ENCODE measurements at places on chromosomes 3 and 15.

DNA sequence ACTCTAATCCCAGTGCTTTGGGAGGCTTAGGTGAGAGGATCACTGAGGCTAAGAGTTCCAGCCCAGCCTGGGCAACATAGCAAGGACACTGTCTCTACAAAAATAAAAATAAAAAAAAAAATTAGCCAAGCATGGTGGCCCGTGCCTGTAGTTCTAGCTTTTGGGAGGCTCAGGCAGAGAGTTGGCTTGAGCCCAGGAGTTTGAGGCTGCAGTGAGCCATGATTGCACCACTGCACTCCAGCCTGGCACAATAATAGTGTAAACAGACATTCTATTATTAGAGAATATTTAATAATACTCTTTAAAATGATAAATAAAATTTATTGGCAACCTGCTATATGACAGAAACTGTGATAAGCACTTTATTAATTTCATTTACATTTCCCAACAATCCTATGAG is 908.9 kb downstream of the TUSC7 start:
- no peak for DNase-seq

GRCh38 chr3:140726066-140726465 is 48.2 kb downstream of the TRIM42 start:
- DNase-seq, result no peak

GRCh38 chr3:112654492-112654891 is 13.5 kb upstream of the CCDC80 start:
- no peak for DNase-seq

DNA sequence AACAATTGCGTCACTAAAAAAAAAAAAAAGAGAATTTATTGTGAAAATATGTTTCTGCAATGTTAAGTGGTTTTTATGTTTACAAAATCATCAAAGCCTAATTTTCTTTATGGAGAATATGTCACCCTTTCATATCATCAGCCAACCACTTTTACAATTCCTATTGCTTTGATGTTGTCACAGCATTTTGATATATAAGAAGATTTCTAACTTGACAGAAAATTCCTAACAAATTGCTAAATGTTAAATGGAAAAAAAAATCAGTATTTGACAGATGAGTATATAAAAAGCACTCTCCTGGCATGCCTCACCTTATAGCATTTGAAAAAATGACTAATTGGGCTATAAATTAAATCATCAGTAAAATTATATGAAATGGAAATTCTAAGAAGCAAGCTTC is 1457.3 kb upstream of the ALCAM start:
- DNase-seq, result no peak

- no peak for DNase-seq
Measured at GRCh38 chr3:71688121-71688520, 37.1 kb downstream of the EIF4E3 start.

Data from OCI-M1 (cell line).